Stimulated activated CD4-positive, alpha-beta T cell treated with anti-CD3 and anti-CD28 coated beads, Interleukin-1b, Interleukin-23, amount 100 ng/mL, for 1 hour (primary cell): ENCODE measurements at places on chromosomes 5 and 9.

GRCh38 chr5:61465066-61465465, 133.0 kb downstream of the ZSWIM6 start:
- DNase-seq = no peak

GRCh38 chr9:35726931-35727330, 5.1 kb downstream of the TLN1 start:
- no peak for DNase-seq

DNA sequence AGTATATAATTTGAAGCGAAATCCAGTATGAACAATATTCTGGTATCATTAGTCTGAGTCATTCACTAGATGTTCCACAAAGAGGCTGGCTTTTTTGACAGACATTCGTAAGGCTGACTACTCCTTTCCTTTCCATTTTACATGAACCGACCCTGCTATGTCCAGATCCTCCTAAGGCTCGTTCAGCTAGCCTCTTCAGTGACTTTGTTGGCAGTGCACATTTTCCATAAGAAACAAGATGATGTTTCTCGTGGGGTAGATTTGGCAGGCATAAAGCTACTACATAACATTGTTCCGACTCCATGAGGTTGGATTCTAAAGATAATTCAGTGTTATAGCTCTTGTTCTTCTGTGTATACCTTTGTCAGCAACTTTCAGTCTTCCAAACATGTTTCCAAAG, 49.0 kb downstream of the ZNF462 start:
- DNase-seq = no peak

GRCh38 chr9:16727452-16728136, 142.9 kb downstream of the BNC2 start:
- DNase-seq = no peak

DNA sequence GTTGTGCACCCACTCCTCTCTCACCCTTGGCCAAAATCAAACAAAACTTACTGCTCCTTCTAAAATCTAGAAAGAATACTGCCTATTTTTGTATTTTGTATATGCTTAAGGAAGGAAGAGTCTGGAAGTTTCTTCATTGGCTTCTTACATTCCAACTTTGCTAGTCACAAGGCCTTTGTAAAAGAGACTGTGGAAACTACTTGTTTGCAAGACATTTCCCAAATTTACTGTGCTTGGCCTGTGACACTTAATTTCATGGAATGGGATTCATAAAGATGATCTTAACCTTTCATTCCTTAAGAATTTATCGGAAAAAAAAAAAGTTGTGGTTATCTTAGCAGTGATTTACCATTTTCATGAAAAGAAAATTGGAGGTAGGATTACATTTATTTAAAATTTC, 208.9 kb downstream of the VPS13A start:
- no peak for DNase-seq

GRCh38 chr9:71678999-71679398, 89.3 kb downstream of the CEMIP2 start:
- no peak for DNase-seq

- no peak for DNase-seq
Measured at GRCh38 chr5:128579093-128579492, 41.0 kb upstream of the FBN2 start.

GRCh38 chr5:22844155-22844554, 9.0 kb downstream of the CDH12 start:
- no peak for DNase-seq

DNA sequence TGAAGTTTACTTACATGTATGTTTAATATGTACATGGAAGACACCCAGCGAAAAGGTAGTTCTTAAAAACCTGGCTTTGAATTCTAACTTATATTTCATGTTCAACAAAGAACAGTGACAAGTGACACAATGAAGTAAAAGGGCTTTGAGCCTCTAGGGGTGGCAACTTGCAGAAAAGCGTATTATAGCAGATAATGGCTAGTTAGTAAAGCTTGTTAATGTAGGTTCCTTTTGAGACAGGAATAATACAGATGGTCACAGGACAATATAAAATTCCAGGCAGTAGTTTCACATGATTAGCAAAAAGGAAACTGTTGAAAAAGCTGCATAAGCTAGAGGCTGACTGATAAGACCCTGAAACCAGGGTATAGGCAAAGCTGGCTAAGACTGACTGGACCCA, 132.4 kb upstream of the FTMT start:
- no peak for DNase-seq
